Omental fat pad (tissue), 4 donors: ENCODE measurements at places on chromosomes 1 and 21.

DNA sequence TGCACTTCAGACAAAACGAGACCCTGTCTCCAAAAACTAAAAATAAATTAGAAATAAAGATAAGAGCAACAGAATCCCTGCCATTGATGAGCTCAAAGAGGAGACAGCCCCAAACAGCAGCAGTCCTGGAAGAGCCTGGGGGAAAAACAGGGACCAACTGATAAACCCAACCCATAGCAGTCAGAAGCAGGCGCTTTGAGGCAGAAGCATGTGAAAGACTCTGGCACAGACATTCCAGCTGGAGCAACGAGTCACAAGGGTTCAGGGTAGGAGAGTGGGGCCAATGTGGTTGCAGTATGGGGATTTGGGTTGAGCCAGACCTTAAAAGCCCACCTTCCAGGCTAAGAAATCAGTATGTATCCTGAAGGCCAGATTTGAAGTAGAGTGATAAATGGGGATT lies 78.5 kb downstream of the MPZL1 start:
- no peak for DNase-seq

DNA sequence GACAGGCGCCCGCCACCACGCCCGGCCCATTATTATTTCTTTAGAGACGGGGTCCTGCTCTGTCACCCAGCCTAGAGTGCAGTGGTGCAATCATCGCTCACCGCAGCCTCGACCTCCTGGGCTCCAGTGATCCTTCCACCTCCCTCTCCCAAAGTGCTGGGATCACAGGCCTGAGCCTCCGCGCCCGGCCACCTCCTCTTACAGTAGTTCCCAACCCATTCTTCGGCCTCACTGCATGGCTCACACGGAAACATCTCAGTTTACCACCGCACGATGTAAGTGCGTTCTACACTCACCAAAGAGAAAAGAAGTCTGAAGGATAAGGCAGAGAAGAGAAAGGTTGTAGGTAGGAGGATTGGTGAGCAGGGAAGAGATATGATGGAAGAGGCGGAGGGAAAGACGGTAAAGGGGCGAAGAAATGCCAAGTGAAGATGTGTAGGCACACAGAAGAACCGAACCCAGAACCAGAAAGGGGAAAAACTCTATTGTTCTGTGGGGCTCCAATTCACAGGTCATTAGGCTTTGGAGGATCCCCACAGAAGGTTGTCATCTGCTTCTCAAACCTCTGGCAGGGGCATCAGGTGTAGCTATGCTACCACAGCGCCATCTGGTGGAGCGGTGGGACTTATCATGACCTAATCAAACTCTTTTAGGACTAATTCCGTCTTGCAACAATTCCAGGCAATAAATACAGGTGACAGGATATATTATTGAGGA lies 504.2 kb downstream of the SMYD3 start:
- DNase-seq, result peak; percentile 98

DNA sequence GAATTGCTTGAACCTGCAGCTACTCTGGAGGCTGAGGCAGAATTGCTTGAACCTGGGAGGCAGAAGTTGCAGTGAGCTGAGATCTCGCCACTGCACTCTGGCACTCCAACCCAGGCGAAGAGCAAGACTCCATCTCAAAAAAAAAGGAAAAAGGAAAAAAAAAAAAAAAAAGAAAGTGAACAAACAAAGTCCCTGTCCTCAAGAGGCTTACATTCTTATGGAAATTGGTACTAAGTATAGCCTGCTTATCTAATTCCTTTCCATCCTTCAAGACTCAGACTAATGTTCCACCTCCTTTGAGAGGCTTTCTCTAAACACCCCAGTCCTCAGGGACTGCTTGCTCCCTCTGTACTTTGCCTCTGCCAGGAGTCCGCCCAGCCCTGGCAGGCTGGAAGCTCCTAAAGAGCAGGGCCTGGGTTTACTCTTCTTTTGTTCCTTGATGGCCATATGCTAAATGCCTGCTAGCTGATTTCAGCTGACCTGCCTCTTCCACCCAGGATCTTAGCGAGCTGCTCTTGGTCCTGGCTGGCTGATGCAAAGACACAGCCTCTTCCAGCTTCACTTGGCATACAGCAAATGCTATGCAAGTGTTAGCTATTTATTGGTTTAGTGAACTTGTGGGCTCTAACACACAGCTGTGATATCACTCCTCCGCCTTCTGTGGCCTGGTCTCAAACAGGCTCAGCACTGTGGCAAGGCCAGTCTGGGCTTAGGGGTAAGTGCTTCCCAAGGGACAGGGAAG lies 9.8 kb downstream of the SLC9A1 start:
- no peak for DNase-seq

DNA sequence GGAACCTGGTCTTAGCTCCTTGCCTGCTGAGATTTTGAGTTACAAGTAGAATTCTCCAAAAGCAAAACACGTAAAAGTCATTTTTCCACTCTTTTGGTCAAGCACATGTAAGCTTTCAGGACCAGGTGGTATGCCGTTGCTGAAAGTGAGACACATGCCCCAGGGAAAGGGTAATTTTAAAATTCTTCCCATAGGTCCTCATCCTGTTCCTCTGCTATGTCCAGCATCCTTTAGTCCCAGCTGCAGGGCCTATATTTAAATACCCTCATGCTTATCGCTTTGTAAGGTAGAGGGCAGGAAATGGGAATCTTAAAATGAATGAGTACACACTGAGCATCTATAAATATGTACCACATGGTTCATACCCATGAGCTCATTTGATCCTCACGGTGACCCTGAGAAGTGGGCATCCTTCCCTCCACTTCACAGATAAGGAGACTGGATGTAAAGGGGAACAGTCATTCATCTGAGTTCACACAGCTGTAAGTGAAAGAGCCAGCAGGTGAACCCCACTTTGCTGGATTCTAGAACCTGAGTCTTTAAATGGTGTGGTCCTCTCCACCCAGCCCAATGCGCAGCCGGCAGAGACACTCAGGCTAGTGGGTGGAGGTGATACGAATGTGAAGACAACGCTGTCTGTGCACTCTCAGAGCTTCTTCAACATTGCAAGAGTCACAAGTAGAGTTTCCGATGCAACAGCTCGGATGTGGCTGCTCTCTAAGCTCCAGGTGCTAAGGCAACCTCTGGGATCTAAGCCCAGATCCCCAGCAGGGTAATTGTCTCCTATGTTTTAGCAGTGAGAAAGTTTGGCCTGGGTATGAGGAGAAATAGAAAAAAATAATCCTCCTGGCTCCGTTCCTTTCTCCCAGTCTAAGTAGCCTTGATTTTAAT lies 163.5 kb downstream of the PLXNA2 start:
- DNase-seq, result no peak

GRCh38 chr1:10697621-10698160 lies 98.8 kb downstream of the CASZ1 start:
- DNase-seq, result no peak

DNA sequence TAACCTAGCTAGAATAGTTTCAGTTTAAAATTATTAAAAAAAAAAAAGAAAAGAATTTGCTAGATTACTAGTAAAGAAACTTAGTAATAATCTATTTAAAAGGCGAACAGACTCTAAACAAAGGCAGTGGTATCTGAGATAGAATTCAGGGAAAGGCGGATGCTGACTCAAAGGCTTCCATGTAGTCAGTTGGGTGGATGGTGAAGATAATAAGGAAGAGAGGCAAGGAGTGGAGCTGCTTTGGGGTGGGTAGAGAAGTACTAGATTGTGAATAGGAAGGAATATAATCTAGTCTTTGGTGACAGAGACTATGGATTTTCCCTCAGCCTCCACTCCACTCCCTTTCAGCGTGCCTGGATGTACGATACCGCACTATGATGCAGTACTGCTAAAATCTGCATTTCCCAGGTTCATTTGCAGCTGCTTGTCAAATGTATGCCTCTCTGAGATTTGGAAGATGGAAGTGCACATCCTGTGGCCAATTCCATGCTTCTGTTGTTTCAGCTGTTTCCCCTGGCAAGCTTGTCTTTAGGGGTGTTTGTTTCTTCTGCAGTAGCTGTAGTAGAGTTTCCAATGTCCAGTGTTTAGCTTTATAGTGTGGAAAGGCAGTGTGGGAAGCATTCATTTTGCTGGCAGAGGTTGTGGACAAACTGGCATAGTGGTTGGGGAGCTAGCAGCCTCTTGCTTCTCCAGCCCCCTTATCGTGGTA lies 184.6 kb upstream of the NRIP1 start:
- DNase-seq, result no peak

- DNase-seq, result no peak
Observed at GRCh38 chr1:167169642-167170041, 51.0 kb upstream of the POU2F1 start.
